ENCODE measurements at places on chromosomes 3 and 15.

- no peak for DNase-seq
Observed at GRCh38 chr15:44541282-44541958, 4.5 kb downstream of the EIF3J start.

GRCh38 chr15:74422265-74422651 is 11.5 kb downstream of the SEMA7A start:
- DNase-seq, result no peak

DNA sequence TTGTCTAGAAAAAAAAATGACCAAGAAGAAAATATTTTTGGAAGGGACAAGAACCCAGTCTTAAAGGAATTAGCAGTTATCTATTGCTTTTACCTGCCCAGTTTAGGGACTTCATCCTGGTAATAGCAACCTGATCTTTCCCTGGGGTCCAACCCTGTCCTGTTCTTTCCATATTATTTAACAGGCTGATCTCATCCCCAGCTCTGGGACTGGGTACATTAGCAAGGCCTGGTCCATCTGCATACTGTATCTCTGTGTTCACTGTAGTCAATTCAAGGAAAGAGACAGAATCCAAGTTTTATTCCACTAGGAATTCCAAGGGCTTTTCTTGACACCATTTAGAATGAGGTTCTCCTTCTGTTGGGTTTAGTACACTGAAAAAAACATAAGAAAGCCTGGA is 191.7 kb upstream of the GADL1 start:
- DNase-seq, result no peak

GRCh38 chr3:160448845-160449635 is 546 bp downstream of the TRIM59 start:
- DNase-seq, result no peak

GRCh38 chr15:87720235-87720634 is 536.3 kb downstream of the NTRK3 start:
- no peak for DNase-seq

DNA sequence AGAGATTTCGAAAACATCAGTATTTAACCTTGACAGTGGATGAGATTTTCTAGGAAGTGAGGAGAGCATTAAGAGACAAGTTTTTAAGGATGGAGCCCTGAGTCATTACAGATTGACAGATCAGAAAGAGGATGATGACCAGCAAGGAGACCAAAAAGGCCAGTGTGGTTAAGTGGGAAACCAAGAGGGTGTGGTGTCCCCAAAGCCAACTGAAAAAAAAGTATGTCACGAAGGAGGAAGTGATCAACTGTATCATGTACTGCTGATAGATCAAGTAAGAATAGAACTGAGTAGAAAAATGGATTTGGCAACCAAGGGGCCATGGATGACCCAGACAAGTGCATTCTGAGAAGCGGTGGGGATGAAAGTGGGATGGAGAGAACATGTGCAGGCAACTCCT is 491.8 kb downstream of the FHIT start:
- no peak for DNase-seq

GRCh38 chr3:186365202-186365974 is 3.4 kb upstream of the DGKG start:
- no peak for DNase-seq

DNA sequence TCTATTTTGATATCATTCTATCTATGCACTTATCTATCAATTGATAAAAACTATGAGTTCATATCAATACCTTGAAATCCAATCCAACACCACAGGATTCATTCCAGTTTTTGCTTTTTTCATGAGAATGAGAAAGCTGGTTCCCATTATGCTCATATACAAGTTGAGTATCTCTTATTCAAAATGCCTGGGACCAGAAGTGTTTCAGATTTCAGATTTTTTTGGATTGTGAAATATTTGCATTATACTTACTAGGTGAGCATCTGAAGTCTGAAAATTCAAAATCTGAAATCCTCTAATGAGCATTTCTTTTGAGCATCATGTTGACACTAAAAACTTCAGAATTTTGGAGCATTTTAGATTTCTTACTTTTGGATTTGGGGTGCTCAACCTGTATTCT is 67.8 kb upstream of the DCBLD2 start:
- no peak for DNase-seq

- DNase-seq, result no peak
Observed at GRCh38 chr15:81312790-81313543, 11.0 kb downstream of the STARD5 start.

DNA sequence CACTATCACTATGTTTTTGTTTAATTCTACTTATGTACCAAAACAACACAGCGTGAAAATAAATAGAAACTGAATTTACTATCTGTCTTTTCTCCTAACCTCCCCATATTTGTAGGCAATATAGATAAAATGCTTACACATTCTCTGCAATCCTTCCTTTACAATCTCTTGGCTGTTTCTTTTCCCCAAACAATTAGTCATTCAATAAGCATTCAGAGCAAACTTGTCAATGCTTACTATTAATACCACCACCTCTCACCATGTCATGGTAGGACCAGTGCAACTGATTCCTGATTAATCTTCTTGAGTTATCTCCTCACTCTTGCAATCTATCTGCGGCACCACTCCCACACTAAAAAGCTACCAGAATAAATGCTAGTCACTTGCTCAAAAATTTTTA is 74.0 kb upstream of the TTBK2 start:
- no peak for DNase-seq

GRCh38 chr15:22939652-22940061 is 40.5 kb downstream of the CYFIP1 start:
- no peak for DNase-seq

GRCh38 chr15:90062023-90062442 is 40.2 kb downstream of the IDH2 start:
- no peak for DNase-seq

- no peak for DNase-seq
Observed at GRCh38 chr15:41730543-41730942, 43.7 kb upstream of the MAPKBP1 start.

- DNase-seq, result no peak
Observed at GRCh38 chr15:29677455-29677854, 144.8 kb downstream of the TJP1 start.

DNA sequence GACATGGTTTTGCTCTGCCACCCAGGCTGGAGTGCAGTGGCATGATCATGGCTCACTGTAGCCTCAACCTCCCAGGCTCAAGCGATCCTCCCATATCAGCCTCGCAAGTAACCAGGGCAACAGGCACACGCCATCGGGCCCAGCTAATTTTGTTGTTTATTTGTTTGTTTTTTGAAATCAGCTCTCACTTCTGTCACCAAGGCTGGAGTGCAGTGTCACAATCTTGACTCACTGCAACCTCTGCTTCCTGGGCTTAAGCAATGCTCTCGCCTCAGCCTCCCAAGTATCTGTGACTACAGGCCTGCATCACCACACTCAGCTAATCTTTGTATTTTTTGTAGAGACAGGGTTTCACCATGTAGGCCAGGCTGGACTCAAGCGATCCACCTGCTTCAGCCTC is 26.3 kb upstream of the PLCH1 start:
- no peak for DNase-seq

DNA sequence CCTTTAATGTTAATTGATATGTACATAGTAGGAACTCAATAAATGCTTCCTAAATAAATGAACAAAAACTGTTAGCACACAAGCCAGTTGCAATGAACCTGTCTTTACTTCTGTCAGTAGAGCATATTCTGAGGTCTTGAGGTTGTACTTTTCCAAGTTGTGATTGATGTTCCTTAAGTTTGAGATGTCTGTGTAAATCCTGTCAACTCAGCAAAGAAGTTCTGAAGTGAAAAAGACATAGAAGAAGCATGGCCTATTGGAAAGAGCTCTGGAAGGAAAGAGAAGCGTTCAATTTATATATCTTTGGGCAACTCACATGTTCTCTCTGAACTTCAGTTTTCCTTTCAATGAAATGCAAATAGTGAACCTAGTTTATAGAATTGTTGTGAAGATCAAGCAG is 269.9 kb downstream of the AGBL1 start:
- DNase-seq, result no peak

- peak; percentile 88 for DNase-seq
Observed at GRCh38 chr3:171459942-171460724, at the start of gene TNIK. Gene TNIK (minus strand): TSS chr3:171460405. CDS start chr3:171460063, 342 bp downstream.

GRCh38 chr15:48641416-48641815 is 4.1 kb downstream of the FBN1 start:
- DNase-seq, result no peak

DNA sequence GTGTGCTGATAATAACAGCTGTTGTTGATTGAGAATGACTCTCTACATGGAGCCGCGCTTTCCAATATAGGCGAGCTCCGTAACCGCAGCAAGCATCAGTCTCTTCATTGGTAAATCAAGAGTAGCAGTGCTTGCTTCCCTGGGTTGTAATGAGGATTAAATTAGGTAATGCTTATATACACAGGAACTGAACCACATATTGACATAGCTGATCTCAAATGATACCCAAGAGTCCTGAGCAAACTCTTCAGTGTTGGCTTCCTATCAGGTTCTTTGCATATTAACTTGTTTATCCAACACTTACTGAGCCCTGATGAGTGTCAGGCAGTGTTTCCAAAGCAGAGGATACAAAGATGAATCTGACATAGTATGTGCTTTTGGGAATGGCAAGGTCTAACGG is 46.4 kb upstream of the SLCO3A1 start:
- DNase-seq, result no peak

DNA sequence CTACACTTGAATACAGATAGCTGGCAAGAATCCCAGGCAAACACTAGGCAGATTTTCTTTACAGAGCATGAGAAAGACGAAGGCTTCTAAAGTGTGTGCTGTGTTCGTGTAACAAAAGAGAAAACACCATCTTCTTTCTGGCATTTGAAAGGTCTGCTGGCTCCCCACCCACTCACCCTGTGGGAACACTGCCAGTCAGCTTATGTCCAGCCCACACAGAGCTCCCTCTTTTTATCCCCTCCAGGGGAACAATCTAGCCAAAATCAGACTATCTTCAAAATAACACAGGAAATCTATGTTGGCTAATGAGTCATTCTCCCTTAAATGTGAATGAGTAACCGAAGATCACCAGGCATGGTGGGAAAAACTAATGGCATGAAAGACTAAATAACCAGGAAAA is 45.6 kb upstream of the PAQR5 start:
- no peak for DNase-seq

DNA sequence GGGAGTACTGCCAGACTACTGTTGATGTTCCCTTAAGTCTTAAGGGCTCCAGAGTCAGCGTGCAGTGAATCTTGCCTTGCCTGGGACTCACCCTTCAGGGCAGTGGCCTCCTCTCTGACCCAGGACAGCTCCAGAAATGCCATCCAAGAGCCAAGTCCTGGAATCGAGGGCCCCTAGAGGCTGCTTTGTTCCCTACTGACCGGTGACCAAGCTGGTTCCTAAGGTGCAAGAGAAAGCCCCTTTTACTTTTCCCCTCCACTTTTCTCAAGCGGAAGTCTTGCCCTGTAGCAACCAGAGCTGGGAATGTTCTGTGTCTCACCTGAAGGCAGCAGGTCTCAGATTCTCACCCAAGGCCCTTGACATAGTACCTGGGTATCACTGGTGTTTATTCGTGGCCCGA is 238.0 kb downstream of the DOCK3 start:
- no peak for DNase-seq

- no peak for DNase-seq
Observed at GRCh38 chr15:85832394-85832793, 37.7 kb upstream of the KLHL25 start.

- peak; percentile 25 for DNase-seq
Observed at GRCh38 chr15:76340198-76340802, 3.7 kb downstream of the ISL2 start.

DNA sequence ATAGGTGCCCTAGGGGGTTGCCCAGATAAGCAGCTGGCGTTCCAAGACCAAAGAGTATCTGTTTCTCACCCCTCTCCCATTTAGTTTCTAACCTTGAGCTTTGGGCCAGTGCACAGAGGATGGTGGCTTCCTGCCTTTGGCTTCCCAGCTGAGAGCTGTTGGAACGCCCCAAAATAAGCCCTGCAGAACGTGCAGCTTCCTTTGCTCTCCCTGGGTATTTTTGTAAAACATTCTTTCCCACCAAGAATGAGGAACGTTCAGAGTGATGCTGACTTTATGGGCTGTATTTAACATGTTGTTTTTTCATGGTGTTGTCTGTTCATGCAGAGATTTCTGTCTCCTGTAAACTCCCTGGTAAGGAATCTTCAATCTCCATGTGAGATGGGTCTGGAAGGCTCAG is 63.8 kb downstream of the LPP start:
- DNase-seq, result no peak

- DNase-seq, result peak; percentile 29
Observed at GRCh38 chr3:69368129-69368741, 17.7 kb downstream of the FRMD4B start.

DNA sequence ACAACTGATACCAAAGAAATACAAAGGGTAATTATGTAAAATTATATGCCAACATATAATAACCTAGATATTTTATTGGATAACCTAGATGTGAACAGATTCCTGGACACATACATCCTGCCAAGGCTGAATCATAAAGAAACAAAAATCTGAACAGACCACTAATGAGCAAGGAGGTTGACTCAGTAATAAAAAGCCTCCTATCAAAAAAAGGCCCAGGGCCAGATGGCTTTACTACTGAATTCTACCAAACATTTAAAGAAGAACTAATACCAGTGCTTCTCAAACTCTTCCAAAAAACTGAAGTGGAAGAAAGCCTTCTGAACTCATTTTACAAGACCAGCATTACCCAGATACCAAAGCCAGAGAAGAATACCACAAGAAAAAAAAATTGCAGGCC is 32.4 kb downstream of the THBS1 start:
- no peak for DNase-seq

- no peak for DNase-seq
Observed at GRCh38 chr3:111947231-111947630, 31.6 kb upstream of the ABHD10 start.

DNA sequence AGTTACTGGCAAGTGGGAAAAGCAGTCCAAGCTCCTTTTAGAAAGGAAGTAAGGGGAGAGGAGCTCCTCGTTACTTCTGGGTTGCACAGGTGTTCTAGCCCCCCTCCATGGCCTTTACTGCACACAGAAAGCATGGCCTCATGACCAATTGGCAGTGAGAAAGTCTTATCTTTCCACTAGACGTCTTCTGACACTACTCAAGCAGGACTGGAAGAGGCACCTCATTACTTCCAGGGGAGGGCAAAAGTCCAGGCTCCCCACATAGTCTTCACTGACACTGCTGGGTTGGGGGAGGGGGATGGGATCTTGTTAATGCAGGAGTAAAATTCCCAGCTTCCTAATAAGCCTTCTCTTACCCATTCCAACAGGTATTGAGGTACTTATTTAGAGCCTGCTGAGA is 27.6 kb upstream of the TM2D3 start:
- DNase-seq, result no peak

All from GDM1 (cell line).